NCI-H2029 (cell line): ENCODE measurements at places on chromosomes 13 and 19.
A peak's percentile ranks its signal among the peaks of the same experiment; 100 is the strongest.

DNA sequence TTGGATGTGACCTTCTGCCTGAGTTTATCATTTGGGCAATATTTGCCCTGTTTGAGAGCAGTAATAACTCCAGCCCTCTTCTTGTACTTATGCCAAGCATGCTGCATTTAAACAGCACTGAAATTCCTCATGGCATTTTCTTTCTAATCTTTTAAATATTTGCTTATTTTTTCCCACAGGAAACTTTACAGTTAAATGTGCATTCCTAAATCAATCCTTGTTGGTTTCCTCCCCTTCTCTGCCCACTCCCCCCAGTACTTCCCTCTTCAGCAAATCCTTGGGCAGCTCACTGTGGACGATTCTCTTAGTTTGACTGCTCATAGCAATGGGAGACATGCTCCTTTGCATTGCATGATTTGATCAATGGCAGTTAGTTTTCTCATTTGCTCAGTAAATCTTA, 68.7 kb downstream of the RAP2A start:
- no peak for DNase-seq

GRCh38 chr13:23776698-23777574, 112.3 kb downstream of the MIPEP start:
- no peak for DNase-seq

DNA sequence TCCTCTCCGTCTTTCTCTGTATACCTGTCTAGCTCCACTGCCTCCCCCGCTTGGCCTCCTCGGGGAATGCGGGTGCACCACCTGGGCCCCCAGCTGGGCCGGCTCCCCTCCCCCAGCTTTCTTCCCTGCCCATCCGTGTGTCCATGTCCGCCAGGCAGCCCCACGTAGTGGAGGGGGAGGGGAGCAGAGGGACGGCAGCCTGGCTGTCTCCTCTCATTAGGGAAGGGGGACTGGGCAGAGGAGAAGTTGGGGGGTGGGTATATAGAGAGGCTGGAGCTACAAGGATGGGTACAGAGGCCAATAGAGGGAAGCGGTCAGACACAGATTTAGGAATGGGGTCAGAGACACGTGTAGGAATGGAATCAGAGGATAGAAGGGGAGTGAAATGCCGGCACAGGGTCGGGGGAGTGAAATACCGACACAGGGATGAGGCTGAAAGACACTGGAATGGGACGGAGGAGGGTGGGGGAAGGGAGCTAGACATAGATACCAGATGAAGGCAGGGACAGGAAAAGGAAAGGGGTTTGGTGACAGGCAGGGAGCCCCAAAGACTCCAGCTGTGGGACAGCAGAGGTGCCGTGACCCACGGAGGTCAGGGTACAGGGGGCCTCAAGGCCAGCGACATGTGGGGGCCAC, 2.8 kb downstream of the NECTIN2 start:
- DNase-seq: no peak

DNA sequence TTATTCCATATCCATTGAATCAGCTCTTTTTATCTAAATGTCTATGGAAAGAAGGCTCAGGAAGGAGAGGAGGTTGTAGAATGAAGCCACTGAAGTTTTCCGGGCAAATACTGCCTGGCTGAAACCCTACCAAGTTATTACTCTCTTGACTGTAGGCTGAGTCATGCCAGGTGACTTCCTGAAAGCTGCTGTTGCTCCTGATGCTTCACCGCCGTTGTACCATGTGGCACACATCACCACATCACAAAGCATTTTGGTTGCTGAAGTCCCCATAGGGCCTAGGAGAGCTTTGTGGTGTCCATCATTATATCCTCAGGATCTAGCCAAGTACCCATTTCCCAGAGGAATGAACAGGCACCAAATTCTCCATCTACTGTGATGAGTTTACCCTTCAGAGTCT, 11.1 kb upstream of the TDRD12 start:
- no peak for DNase-seq

- peak; percentile 67 for DNase-seq
Observed at GRCh38 chr19:37691881-37692504, 27.6 kb downstream of the ZNF607 start.

- DNase-seq: no peak
Observed at GRCh38 chr13:29954082-29955028, 103.9 kb upstream of the UBL3 start.

GRCh38 chr13:71661921-71662320, 205.1 kb downstream of the DACH1 start:
- no peak for DNase-seq

DNA sequence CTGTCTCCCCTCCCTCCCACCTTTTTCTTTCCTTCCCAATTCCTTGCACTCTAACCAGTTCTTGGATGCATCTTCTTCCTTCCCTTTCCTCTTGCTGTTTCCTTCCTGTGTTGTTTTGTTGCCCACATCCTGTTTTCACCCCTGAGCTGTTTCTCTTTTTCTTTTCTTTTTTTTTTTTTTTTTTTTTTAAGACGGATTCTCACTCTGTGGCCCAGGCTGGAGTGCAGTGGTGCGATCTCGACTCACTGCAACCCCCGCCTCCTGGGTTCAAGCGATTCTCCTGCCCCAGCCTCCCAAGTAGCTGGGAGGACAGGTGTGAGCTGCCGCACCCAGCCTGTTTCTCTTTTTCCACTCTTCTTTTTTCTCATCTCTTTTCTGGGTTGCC, 6.9 kb downstream of the MYADM start:
- no peak for DNase-seq

GRCh38 chr19:46903458-46903857, 42.7 kb downstream of the ARHGAP35 start:
- DNase-seq: no peak

DNA sequence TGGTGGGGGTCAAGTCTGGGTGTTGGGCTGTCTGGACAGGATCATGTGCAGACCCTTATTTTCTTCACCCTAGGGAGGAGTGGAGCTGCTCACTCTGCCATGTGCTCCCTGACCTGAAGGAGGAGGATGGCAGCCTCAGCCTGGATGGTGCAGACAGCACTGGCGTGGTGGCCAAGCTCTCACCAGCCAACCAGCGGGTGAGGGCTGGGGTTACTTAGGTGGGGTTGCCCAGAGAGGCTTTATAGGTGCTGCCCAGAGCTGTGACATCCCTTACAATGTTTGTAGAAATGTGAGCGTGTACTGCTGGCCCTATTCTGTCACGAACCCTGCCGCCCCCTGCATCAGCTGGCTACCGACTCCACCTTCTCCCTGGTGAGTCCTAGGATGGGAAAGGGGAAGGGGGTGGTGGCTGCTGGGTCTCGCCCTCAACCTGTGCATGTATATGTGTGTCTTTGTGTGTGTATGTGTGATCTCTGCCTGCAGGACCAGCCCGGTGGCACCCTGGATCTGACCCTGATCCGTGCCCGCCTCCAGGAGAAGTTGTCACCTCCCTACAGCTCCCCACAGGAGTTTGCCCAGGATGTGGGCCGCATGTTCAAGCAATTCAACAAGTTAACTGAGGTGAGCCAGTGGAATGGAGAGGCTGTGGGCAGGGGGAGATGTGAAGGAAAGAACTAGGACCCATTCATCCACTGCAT, 5.1 kb downstream of the CHMP2A start:
- DNase-seq: no peak

DNA sequence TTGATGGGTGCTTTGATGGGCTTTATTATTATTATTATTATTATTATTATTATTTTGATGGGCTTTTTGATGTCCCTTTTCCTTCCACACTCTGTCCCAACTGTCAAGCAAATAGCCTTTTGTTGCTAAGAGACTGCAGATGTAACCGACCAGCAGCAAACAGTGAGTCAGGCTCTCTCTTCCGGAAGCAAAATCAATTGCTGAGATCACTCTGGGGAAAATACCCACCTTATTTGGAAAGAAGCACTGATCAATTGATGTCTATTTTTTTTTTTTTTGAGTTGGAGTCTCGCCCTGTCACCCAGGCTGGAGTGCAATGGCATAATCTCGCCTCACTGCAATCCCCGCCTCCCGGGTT, 2.9 kb downstream of the LDLR start:
- DNase-seq: peak; percentile 55

GRCh38 chr19:18469069-18469846, 31.3 kb upstream of the ISYNA1 start:
- DNase-seq: no peak

DNA sequence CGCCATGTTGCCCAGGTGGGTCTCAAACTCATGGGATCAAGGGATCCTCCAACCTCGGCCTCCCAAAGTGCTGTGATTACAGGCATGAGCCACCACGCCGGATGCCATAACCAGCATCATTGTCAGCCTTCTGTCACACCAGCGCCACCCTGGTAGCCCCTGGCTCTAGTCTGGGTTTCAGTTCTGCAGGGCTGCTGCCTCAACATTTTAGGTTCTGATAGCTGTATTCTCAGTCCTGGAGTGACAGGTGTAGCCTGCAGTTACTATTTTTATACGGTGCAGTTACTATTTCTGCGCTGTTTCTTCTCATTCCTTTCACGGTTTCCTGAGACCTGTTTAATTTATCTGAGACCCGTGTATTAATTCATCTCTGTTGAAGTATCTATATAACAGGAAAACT, 57.1 kb downstream of the TRPM4 start:
- DNase-seq: no peak

DNA sequence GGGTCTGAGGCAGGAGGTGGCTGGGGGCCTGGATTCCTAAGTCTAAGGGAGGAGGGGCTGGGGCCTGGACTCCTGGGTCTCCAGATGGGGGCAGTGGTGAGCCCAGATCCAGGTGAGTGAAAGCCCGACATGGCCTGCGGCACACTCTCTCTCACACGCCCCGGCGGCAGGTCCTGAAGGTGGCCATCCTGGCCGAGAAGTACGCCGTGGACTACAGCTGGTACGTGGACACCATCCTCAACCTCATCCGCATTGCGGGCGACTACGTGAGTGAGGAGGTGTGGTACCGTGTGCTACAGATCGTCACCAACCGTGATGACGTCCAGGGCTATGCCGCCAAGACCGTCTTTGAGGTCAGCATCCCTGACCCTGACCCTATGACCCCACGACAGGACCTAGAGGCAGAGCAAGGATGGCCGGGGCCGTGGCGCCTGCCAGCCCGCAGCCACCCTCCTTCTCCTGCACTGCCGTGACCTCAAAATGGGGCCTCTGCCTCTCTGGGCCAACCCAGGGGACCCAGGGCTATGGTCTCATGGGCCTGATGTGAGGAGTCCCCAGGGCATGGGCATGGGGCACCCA, 13.2 kb downstream of the FUZ start:
- no peak for DNase-seq

DNA sequence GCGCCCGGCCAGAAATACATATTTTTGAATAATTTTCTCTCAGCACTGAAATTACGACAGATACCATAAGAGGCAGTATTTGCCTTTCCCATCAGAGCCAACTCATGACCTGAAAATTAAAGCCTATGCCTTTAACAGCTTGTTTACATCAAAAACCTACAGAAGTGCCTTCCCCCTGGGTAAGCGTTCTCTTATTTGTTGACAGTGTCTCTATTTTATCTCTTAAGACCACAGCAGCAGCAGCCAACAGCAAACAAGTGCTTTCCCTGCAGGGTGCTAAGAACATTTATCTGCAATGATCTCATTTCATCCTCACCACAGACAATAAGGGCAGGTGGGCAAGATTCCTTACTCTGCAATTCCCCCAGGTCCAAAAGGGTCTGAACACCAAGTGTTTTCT, 6.0 kb downstream of the AKAP8L start:
- peak; percentile 66 for DNase-seq

GRCh38 chr13:41117869-41118268, 14.7 kb downstream of the KBTBD6 start:
- no peak for DNase-seq

- DNase-seq: no peak
Observed at GRCh38 chr19:3603121-3603811, 3.4 kb downstream of the TBXA2R start.

DNA sequence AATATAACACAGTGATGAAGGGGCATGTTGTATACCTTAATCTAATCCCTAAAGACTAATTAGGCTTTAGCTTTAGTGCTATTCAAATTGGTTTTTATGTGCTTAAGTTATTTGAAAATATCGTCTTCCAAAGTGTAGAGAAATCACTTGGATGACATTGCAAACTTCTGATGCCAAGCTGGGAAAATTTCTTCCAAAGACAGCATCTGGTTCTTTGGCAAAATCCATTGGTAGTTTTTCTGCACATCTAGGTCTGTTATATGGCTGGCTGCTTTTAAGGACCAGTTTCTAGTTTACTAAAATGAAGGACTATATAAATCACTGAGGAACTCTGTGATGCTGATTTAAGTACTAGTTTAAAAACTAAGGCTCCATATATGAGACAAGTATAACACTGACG, 2362.3 kb downstream of the PCDH9 start:
- no peak for DNase-seq

- DNase-seq: no peak
Observed at GRCh38 chr19:35890113-35890650, 10.2 kb downstream of the NFKBID start.

DNA sequence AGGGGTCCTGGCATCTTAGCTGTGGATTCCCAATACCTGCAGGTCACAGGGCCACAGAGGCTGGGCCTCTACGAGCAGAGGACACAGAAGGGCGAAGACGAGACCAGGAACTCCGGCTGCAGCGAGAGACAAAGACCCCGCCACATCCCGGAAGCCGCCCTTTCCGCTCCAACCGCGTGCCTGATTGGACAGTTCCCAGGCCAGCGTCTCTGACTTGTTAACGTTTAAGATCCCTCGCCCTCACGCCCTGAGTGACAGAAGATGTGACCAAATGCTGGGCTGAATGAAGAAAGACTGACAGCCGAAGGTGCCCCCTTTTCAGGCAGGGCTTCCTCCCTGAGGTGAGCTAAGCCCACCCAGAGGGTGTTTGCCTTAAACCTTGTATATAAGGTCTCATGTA, at the start of gene ZNF98:
Gene ZNF98 (minus strand): TSS at position 136 of the 400 bp plus-strand sequence. CDS start 122 bp downstream, at position 14.
- no peak for DNase-seq

GRCh38 chr13:82934000-82934399, 948.3 kb downstream of the SLITRK1 start:
- no peak for DNase-seq

- no peak for DNase-seq
Observed at GRCh38 chr13:66430269-66430668, 799.9 kb downstream of the PCDH9 start.

- no peak for DNase-seq
Observed at GRCh38 chr13:39941236-39941635, 285.8 kb downstream of the COG6 start.

DNA sequence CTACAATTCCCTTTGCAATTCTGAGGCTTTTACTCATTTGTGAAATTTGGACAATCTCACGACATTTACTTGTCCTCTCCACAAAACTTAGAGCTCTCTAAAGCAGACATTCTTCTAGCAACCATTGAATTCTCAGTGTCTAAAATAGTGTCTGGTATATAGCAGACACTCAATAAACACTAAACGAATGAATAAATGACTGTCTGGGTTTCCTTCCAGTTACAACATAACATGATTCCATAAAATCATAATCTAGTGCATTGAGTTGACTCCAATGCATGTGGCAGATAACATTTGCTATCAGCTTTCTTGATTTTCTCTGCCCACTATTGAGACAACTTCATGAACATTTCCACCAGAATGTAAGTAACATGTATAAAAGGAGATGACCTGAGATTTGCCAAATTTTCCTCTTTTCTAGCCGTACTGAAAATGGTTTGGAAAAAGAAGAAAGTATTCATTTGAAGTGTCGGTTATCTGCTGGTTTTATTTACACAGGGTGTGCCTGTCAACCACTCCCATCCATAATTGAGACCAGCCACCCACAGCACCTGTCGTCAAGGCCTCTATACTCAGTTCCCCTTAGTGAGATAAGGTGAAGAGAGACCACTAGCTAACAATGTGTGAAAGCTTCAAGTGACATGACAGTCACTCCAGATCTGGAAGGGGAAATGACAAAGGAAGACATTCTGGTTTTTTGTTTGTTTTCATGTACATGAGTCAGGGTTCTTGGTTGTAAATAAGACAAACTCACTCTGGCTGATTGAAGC, 4.8 kb upstream of the SERP2 start:
- peak; percentile 10 for DNase-seq
